NT2/D1 (cell line): ENCODE measurements at places on chromosomes 1 and 21.

DNA sequence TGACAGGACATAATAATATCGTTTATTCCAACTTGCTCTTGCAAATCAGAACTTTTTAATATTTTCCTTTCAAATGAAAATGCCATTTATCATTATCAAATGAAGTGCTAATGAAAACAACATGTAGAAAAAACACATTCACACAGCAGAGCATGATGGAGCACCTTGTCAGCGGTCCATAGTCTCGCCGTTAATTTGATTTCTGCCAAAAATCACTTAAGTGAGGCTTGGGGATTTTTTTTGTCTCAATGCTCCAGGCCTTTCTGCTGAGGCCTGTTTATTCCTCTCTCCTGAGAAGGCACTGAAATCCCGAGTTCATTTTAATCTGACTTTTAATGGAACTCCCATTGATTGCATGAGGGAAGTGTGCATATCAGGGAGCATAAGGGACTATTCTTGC lies 122.5 kb downstream of the ELAVL4 start:
- DNase-seq = no peak

GRCh38 chr1:162110910-162111309 lies 41.4 kb downstream of the NOS1AP start:
- DNase-seq = no peak

DNA sequence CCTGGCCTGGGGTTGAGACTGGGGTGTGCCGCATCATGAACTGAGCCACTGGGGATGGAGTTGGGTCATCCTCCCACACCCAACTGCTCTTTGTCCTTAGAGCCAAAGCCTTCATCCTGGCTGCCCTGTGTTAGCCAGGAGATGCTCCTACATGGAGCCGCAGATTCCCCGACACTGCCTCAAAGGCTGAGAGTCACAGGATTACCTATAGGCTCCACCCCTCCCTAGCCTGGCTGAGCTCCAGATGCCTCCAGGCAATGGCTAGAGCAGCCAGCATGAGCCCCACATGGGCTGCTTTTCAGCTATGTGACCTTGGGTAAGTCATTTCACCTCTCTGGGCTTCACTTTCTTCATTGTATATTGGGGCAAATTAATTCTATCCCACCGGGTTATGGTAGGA lies 119.9 kb upstream of the POU3F1 start:
- DNase-seq = no peak

DNA sequence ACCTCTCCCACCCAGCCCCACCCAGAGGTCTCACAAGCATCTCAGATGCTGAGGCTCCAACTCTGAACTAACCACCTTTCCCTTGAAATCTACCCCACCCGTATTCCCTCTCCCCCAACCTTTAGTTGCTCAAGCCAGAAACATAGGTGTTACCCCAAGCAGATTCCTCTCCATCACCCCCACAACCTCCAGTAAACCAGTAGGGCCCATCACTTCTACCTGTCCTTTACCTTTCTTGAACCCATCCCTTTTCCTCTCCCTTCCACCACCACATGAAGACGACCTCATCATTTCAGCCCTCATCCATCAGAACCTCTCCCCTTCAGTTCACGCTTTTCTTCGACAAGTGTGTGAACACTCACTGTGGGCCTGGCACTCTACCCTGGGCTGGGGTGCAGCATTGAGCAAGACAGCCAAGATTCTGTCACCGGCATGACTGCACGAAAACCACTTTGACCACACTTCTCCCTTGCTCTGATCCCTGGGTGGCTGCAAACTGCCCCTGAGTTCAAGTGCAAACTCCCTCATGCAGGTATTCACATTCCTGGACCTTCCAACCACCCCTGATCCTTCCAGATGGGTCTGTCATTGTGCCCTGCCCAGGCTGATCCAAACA lies 65.5 kb upstream of the LAPTM5 start:
- DNase-seq = no peak

- DNase-seq = no peak
Measured at GRCh38 chr1:84632673-84633434, 57.4 kb downstream of the SSX2IP start.

DNA sequence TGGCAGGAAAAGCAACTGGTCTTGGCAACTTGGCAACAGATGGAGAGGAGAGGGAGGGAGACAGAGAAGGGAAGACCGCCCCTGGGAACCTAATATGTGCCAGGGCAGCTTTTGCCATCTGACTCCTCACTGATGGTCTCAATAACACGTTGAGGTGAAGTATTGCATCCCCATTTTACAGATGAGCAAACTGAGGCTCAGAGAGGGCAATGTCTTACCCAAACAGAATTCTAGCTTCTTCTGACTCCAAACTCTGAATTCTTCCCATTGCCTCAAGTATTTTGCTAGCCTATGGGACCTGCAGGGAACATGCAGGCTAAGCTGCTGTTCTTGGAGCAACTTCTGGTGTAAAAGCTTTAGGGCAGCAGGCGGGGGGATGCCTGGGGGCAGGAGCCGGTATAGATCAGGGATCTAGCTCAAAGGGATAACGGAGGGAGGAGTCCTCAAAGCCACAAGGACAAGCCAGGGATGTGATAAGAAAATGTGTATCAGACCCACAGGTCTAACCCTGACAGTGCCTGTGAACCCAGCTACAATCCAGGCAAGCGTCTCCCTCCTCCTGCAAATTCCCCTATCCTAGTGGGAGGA lies 7.2 kb upstream of the GUCA2A start:
- DNase-seq = no peak

GRCh38 chr1:231591466-231591865 lies 35.1 kb upstream of the DISC1 start:
- no peak for DNase-seq

- DNase-seq = peak; percentile 52
Measured at GRCh38 chr1:62391369-62391971, 45.4 kb upstream of the USP1 start.

GRCh38 chr1:25019337-25020172 lies 89.5 kb upstream of the RUNX3 start:
- DNase-seq = no peak

GRCh38 chr1:173114346-173114745 lies 63.6 kb upstream of the TNFSF18 start:
- DNase-seq = no peak

- no peak for DNase-seq
Measured at GRCh38 chr1:209634005-209634737, 18.1 kb downstream of the LAMB3 start.

- no peak for DNase-seq
Measured at GRCh38 chr1:154999571-155000410, 2.8 kb upstream of the ZBTB7B start.

DNA sequence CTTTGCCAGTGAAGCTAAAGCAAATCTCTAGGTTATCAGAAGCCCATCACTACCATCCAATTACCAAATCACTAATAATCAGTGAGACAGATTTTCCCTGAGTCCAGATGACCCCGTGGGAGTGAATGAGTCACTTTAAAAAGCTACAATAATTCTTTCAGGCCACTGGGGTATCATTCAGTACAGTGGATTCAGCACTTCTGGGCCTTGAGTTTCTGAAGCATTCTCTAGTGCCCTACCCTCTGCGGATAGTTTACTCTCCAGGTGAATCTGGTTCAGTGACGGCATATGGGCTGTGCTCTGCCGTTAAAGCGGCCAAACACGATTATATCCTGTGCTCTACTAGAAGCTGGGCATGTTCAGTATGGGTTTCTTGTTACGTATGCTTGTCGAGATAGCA lies 26.1 kb downstream of the NR5A2 start:
- DNase-seq = no peak

- no peak for DNase-seq
Measured at GRCh38 chr1:68826836-68827235, 330.0 kb upstream of the DEPDC1 start.

DNA sequence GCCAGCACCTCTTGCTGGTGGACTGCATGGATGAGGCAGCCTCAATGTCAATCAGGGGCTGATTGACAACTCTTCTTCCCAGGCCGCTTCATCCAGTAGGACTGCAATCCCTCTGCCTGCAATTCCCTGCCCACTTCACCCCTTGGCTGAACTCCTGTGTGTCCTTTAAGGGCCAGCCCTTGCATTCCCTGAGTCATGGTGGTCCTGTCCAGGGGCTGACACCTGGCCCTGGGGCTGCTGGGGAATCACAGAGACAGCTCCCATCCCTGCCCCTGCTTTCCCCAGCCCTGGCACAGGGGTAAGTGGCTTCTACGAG lies 4.6 kb upstream of the EPS8L3 start:
- no peak for DNase-seq

DNA sequence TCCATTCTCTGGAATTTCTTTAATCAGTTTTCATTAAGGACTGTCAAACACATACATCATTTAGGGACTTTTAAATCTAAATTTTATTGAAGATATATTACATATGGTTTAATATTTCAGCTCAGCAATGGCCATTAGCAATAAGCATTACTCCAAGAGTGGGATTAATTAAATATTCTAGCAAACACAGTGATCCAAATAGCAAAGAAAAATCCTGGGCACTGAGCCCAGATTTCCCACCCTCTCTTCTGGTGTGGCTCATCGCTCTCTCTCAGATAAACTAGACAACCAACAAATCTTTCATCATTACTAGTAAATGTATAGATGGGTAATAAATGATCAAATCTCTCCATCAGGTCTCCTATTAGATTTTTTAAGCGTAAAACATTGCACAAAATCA lies 53.5 kb upstream of the FOXD3 start:
- no peak for DNase-seq

DNA sequence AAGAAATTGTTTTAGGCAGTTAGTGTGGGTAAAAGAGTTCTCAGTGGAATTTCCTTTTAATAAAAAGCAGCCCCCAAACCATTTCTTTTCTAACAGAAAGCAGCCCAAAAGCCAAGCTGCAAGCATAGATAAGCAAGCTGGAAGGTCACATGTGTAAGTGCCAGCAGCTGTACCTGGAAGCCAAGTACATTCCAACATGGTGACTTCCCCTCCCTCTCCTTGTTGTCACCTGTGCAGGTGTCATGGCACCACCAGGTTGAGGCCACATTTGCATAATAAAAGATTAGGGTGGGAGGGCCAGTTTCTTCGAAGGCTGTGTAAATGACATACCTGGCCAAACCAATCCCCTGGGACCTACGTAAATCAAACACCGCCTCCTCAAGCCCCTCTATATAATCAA lies 240.3 kb upstream of the RAB4A start:
- no peak for DNase-seq

DNA sequence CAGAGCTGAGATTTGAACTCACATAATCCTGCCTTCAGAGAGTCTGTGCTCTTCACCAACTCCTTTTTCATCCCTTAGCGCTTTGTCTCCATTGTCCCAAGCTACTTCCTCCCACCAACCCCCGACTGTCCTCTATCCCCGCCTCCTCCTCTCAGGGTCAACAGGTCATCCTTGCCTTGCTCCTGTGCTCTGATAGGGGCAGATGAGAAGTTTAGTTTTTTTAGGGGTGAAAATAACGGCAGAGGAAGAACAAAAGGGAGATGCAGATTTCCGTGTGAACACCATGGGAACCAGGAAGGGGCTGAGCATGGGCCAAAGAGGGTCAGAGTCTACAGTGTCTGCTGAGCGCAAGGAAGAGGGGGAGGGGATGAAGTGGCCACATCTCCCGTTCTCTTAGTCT lies 31.9 kb downstream of the GLUL start:
- no peak for DNase-seq

GRCh38 chr21:28221984-28222383 lies 770.7 kb downstream of the LTN1 start:
- no peak for DNase-seq

GRCh38 chr1:81369833-81370232 lies 430.9 kb upstream of the ADGRL2 start:
- DNase-seq = no peak

DNA sequence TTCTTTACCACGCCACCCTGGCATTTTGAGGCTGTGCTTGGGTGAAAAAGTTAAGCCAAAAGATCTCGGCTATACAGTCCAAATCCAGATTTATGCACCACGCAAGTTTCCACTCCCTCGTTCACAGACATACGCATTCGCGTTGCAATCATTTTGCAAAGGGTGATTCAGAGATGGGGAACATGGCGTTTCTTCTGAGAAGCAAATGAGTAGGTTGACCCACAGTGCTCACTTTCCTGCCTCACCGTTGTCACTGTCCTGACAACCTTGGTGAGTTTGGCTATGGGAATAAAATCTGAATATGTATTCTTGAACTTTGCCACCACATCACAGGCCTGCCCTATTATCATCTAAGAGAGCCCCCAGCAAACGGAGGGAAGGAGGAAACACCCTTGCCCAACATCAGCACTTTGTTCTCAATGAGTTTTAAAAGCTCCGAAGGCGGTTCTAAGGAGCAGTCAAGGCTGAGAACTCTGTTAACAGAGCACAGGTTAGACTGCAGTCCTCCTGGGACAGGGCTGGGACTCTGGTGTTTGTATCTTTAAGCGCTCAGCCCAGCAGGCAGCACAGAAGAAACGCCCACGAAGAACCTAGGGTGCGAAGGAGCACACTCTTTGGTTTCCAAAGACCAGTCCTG lies 86.4 kb downstream of the RUNX1 start:
- DNase-seq = no peak

GRCh38 chr21:9730866-9731265 lies 790.5 kb upstream of the TPTE start:
- DNase-seq = no peak

GRCh38 chr1:156491151-156491949 lies 9.2 kb downstream of the MEF2D start:
- no peak for DNase-seq

GRCh38 chr1:27884006-27884954 lies 11.9 kb downstream of the THEMIS2 start:
- no peak for DNase-seq

GRCh38 chr1:228246216-228246900 lies 38.5 kb downstream of the OBSCN start:
- DNase-seq = no peak

- no peak for DNase-seq
Measured at GRCh38 chr1:63877816-63878215, 104.0 kb downstream of the ROR1 start.

DNA sequence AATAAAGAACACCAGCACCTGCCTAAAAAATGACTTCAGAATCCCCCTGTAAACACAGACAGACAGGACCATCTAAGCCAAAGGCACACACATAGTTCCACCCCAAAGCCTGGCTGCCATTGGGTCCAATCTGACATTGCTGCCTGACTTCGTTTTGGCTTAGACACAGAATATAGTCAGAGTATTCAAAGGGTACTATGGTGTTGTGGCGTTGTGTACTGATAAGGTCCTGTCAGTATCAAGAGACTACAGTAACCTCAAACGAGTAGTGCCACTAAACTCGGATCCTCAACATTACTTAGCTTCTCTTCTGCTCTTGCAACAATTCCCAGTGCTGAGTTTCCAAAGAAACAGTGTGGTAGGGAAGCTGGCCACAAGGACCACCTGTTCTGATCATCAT lies 169.3 kb upstream of the NR5A2 start:
- DNase-seq = no peak

- no peak for DNase-seq
Measured at GRCh38 chr1:246156847-246157246, 350.2 kb downstream of the SMYD3 start.

DNA sequence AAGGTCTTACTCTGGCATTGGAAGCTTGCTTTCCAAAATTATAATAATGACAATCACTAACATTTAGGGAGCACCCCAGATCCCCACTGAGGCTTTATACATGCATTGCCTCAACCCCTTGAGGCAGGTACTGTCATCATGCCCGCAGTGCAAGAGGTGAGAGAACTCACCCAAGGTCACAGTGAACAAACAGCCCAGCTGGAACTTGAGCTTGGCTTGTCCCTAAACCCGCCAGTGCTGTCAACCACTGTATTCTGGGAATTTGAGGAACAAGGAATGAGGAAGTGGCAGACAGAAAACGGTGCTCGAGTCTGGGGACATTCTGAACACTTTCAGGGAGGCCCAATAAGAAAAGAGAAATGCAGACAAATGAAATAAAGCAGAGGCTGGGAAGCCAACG lies 34.6 kb upstream of the TLR5 start:
- no peak for DNase-seq
